Right ventricle myocardium inferior (tissue), 1 donor: ENCODE measurements at places on chromosomes 4 and X. TPM values are rescaled to one million over a fixed set of nuclear protein-coding genes. Genes with fewer than 3 reads are reported as not detected.

GATB gene
- total RNA-seq, result 171 TPM

CXCL1 gene
- total RNA-seq, result 1.3 TPM

NXF3 gene
- total RNA-seq, result 0.22 TPM

SUPT20HL1 gene
- not detected for total RNA-seq

CLIC2 gene
- 17.0 TPM for total RNA-seq

ARL9 gene
- total RNA-seq, result not detected

LETM1 gene
- 39.8 TPM for total RNA-seq

GC gene
- total RNA-seq, result not detected
